ENCODE measurements at places on chromosomes 11 and 22. TPM values are rescaled to one million over a fixed set of nuclear protein-coding genes. Genes with fewer than 3 reads are reported as not detected.

DNA sequence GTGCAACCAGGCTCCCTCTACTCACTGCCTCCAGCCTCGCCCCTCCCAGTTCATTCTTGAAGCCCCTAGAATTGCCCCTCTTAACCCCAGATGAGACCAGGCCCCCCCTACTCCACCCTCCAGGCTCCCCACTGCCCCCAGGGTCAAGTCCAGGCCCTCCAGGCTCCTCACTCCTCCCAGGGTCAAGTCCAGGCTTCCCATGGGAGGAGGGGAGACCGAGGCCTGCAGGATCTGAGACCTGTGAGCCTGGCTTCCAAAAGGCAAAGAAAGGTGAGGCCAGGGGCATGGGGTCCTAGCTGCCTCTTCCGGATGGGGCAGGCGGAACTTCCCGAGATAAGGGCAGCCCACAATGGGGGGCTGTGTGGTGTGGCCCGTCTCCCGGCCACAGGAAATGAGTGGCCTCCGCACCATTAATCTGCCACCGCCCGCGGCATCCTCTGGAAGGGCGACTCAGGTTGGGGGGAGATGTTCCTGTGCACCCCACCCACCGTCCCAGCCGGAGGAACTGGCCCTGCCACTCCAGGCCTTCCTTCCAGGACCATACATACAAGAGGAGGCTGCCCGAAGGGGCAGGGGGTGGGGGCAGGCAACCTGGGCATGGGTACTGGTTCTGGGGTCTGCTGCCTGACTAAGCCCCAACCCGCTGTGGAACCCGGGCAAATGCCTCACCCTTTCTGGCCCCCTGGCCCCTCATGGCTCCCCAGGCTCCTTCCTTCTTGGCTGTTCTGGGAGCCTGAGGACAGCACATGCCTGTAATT lies 35.1 kb upstream of the WNT11 start:
- no peak for DNase-seq
- H3K4me1 ChIP-seq, result peaks cover 2% of the 10 kb centered on the region
- H3K36me3 ChIP-seq, result no peaks in the 10 kb centered on the region
- H3K4me3 ChIP-seq, result no peak overlapping the region
- no peak overlapping the region for H3K27ac ChIP-seq

DNA sequence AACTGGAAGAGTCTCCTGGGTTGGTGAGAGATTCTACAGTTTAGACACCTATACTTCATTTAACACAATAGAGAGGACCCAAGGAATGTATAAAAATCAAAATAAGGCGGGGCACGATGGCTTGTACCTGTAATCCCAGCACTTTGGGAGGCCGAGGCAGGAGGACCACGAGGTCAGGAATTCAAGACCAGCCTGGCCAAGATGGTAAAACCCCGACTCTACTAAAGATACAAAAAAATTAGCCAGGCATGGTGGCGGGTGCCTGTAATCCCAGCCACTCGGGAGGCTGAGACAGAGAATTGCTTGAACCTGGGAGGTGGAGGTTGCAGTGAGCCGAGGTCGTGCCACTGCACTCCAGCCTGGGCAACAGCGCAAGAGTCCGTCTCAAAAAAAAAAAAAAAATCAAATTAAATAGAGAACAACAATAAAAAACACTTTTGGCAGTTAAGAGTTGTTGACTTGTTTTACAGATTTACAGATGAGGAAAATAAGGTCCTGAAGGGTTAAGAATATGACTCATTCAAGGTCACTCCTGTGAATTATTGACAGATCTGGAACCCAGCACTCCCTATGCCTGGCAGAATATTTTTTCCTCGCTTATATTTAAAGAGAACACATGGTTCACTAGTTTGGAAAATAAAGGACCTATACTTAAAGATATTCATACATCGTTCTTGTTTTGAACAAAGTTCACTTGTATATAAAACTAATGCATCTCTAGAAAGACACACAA lies 5.2 kb downstream of the LGR4 start:
- no peaks in the 10 kb centered on the region for H3K27me3 ChIP-seq
- peaks cover 66% of the 10 kb centered on the region for H3K4me1 ChIP-seq
- DNase-seq, result no peak
- H3K36me3 ChIP-seq, result peaks cover 8% of the 10 kb centered on the region
- peak overlapping the region; percentile 84 for H3K4me3 ChIP-seq

- peaks cover 23% of the 10 kb centered on the region for H3K27me3 ChIP-seq
- DNase-seq, result no peak
- H3K27ac ChIP-seq, result no peak overlapping the region
- no peaks in the 10 kb centered on the region for H3K4me1 ChIP-seq
These were observed 18.5 kb upstream of the MPZL2 start for GRCh38 chr11:118282606-118283005.

GRCh38 chr11:3224401-3225057 lies 5.9 kb upstream of the MRGPRG start:
- H3K36me3 ChIP-seq, result no peaks in the 10 kb centered on the region
- no peaks in the 10 kb centered on the region for H3K4me1 ChIP-seq
- no peak for DNase-seq
- peaks cover 51% of the 10 kb centered on the region for H3K27me3 ChIP-seq

- no peak for DNase-seq
- H3K36me3 ChIP-seq, result no peaks in the 10 kb centered on the region
- peaks cover 7% of the 10 kb centered on the region for H3K27me3 ChIP-seq
- no peak overlapping the region for H3K4me3 ChIP-seq
These were observed 75.8 kb downstream of the CD44 start for GRCh38 chr11:35214792-35215193.

PDGFB gene
- total RNA-seq, result 6.7 TPM

ACTN3 gene
- total RNA-seq, result 0.44 TPM

OR51I1 gene
- total RNA-seq, result not detected
